Fibroblast of skin of abdomen (primary cell): ENCODE measurements at places on chromosomes 7 and 10.

DNA sequence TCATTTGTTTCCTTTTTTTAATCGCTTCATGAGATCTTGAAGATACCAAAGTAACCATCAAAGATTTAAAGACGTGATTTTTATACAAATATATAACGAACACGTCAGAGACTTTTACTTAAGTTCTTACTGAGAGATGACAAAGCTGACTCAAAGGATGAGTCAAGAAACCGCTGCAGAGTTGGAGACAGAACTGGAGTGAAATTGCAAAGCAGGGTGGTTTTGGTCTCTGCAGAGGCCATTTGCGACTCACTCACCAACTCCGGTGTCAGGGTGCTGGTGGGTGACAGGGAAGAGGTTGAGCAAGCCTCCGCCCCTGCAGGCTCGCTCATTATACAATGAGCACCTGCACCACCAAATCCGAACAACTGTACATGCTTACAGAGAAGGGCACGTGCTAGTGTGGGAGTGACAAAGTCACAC lies 75.2 kb downstream of the DNAJB6 start:
- DNase-seq = peak; percentile 77

DNA sequence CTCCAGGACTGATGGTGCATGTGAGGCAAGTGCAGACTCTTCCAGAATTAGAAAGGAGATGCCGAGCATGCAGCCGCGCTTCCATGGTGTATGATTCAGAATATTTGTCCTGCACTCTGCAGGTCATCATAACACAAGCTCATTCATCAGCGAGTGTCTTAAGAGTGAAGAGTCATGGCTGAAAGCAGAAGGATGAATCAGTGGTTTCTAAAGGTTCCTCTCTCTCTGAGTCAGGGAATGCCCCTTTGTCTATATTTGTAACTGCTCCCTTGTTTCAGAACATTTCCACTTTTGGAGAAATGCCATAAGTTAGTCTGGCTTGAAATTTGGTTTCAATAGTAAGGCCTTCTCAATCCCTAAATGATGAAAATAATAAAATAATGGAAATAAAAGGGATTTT lies 52.3 kb downstream of the HECW1 start:
- DNase-seq = peak; percentile 98

DNA sequence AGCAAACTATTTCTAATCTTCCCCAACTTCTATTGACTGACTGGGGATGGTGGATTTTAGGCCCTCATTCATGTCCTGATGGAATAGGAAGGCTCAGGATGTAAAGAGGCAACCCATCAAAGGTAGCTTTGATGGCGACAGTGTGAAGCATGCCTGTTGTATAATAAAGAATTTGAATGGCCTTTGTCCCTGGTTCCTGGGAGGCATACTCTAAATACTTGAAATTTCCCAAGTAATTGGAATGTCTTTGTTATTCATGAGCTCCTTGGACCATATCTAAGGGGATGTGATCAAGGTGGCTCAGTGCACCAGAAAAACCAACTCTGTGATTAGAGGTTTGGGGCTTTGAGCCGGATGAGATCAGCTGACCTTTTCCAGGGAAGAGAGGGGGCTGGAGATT lies 264.5 kb upstream of the NEBL start:
- DNase-seq = no peak

- no peak for DNase-seq
Measured at GRCh38 chr7:112010994-112011393, 195.2 kb downstream of the DOCK4 start.

GRCh38 chr10:119301397-119301796 lies 94.0 kb downstream of the GRK5 start:
- DNase-seq = no peak

DNA sequence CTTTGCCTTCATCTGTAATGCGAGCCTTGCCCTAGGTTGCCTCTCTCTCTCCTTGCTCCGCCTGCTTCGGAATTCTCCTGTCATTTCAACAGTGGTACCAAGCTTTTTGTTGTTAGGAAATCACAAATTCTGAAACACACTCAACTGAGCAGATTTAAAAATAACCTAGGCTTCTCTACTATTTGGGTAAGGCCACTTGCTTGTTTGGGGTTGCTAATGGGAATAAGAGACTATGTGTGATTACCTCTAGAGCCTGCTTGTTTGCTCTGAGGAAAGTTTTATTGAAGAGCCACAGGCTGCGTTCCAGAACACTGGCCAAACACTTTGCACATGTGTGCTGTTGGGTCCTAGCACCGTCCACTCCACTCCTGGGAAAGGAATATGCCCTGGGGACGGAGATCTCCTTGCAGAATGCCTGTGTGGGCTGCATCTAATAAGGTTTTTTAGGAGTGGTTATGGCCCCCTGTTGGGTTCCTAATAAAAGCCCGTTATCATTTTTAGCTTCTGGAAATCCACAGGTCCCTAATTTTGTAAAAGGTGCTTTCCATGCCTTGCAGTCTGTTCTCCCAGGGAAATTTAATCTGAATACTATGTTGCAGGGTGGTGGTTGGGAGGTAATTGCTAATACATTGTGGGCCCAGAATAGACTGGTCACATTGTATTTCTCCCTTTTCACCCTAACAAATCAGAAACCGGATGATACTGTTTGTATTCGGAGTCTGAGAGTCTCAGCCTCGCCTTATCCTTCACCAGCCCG lies 68.7 kb upstream of the KLF6 start:
- no peak for DNase-seq

- DNase-seq = no peak
Measured at GRCh38 chr10:124450012-124450782, at the start of gene NKX1-2. Gene NKX1-2, minus strand, starts transcription at chr10:124450035. Its CDS starts 92 bp downstream, at chr10:124449943.

DNA sequence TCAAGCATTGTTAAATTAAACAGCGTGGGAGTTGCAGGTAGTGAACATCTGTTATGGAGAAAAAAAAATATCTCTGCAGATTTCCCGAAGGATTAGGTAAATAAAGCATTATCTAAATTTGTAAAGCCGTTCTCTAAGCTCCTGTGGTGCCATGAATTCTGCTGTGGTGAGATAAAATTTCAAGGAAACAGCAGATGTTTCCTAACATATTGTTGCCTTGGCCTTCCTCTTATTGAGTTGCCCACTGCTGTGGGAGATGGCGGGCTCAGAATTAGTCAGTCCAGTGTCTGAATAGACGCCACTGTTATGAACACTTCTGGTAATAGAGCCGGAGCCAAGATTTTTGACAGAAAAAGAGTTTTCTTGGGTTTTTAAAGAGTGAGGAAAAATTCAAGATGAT lies 82.6 kb upstream of the ELMO1 start:
- no peak for DNase-seq

DNA sequence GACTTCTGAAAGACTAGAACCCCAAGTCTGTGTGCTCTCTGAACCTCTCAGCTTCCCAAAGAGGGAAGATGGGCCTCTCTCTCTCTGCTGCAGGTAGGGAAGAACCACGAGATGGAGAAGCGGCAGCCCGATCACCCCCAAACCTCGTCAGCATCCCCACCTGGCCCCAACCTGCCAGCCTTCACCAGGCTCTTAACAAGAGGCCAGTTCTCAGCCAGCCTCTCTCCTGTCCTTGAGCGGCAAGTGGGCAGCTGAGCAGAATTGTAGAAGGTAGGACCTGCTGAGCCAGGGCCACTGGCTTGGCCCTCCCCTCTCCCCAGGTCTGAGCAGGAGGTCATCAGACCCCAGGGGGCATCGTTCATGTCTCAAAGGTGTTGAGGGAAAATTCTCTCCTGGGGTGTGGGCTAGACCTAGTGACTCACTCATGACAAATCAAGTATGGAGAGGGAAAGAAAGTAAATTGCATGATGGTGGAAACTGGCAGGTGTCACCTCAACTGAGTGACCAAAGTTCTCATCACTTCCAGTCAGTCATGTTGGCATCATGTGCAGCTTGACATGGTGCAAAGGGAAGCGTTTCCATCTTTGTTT lies 92.0 kb upstream of the GPR26 start:
- no peak for DNase-seq

DNA sequence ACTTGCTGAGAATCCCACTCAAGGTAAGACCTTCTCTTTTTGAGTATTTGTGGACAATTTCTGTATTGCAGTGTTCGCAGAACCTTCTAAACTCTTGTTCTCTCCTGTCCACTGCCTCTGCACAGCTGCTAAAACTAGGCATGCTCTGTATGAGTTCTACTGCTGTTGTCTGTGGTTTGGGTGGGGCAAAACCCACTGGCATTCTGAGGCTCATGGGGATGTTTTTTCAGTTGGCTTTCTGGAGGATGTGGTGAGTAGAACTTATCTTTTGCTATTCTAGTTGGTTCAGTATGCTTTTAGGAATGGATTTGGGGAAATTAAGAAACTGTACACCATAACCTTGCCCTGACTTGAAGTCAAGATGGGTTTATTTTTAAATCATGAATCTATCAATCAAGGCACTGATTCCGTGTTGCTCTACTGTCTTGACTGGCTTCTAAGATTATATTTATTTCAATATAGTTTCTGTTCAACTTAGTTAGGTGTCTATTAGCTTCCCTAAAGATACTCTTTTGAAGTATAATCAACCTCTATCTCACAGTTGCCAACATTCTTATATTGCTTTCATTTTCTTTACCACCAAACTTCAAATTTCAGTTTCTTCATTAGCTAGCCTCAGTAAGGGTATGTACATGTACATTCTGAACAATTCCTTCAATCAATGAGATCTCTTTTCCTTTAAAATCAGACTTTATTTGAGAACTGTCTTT lies 25.0 kb upstream of the C1GALT1 start:
- DNase-seq = peak; percentile 72

- DNase-seq = no peak
Measured at GRCh38 chr10:27746397-27747095, 927 bp upstream of the MKX start.

- DNase-seq = no peak
Measured at GRCh38 chr7:102321351-102322201, 34.7 kb downstream of the SPDYE6 start.

GRCh38 chr10:98212196-98212595 lies 55.8 kb downstream of the LOXL4 start:
- DNase-seq = no peak

DNA sequence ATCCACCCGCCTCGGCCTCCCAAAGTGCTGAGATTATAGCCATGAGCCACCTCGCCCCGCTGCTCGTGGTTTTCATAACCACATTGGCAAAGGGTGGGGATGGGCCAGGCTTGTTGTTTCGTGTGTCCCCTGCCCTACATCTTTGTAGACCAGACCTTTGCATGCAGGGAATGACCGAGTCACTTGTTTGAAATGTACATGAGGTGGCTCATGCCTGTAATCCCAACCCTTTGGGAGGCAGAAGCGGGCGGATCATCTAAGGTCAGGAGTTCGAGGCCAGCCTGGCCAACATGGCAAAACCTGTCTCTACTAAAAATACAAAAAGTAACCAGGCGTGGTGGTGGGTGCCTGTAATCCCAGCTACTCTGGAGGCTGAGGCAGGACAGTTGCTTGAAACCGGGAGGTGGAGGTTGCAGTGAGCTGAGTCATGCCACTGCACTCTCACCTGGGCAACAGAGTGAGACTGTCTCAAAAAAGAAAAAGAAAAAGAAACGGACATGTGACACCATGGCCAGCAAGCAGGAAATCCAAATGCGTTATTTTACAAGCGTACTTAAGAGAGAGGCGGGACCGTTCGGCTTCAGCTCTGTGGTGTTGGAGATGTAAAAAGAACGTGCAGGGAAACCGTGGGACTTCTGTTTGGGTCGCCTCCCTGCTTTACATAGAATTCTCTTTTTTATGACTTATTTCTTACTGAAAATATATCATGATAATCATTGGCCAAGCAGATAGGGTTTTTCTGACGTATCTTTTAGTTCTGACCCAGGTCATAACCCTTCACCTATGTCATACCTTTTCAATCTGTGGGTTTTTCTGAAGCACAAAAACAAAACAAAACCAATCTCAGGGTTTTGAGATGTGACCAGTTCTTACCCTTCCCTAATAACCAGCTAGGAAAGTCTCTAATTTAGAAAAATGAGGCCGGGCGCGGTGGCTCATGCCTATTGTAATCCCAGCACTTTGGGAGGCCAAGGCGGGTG lies 45.1 kb downstream of the WIPI2 start:
- peak; percentile 19 for DNase-seq

- peak; percentile 61 for DNase-seq
Measured at GRCh38 chr10:98567391-98568133, 120.8 kb upstream of the HPS1 start.

DNA sequence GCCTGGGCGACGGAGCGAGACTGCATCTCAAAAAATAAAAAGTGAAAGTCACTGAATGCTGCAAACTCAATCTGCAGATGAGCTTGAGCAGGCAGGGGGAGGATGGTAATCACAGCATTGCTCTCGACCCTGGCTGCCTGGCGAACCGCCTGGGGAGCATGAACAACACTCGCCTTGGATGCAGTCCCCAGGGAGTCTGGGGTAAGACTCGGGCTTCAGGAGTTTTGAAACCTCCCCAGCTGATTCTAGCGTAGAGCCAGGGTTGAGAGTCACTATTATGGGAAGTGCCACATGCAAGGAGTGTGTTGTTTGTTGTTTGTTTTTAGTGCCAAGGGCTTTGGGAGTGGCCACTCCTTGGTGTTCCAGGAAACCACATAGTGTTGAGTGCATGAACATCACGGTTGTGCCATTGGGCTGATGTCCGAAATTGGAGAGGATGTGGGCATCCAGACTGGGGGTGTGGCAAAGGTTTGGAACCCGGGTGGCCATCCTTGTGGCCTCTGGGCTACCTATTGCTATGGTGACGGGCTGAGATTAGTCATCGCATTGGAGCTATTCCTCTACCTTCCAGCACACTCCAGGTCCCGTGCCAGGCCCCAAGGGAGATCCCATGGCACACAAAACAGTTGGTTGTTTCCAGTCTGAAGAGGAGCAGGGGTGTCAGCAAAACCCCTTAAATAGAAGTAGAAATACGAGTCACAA lies 92.6 kb downstream of the RGS10 start:
- DNase-seq = peak; percentile 89

DNA sequence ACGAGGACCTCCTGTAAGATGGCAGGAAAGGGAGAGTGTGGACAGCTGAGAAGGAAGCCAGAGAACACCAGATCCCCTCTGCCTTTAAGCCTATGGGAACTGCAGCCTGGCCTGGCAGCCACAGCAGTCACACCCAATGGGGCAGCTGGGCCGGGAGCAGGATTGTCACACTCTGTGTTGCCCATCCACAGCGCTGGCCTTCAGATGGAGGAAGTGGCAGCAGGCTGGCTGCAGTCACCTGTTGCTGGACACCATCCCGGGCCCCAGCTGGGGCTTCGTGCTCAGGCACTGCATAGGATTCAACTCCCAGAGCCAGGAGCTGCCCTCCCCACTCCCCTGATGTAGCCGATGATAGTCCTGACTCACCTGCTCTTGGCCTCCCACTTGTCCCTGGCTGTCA lies 114.4 kb downstream of the COL13A1 start:
- DNase-seq = no peak
